Bone marrow (tissue), 2 donors: ENCODE measurements at places on chromosomes 11 and 22.

GRCh38 chr22:50635591-50635990, 7.6 kb upstream of the ARSA start:
- DNase-seq, result no peak

DNA sequence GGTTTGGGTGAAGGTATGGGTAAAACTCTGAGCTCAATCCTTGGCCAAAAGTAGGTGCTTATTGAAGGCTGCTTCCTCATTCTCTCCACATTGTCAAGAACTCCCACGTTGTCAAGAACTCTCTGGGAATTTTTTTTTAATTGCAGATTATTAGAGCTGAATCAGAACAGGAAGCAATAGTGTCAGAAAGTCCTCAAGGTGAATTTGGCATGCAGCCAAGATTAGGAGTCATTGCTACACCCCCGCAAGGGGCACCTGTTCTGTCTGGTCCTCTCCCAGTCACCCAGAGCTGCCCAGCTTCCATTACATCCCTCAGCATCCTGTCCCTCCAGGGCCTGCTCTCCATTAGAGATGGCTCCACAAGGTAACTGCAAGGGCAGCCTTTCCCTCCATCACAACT, 996.5 kb downstream of the OPCML start:
- DNase-seq, result no peak

- DNase-seq, result no peak
Measured at GRCh38 chr22:36311386-36312085, 58.6 kb downstream of the APOL1 start.

DNA sequence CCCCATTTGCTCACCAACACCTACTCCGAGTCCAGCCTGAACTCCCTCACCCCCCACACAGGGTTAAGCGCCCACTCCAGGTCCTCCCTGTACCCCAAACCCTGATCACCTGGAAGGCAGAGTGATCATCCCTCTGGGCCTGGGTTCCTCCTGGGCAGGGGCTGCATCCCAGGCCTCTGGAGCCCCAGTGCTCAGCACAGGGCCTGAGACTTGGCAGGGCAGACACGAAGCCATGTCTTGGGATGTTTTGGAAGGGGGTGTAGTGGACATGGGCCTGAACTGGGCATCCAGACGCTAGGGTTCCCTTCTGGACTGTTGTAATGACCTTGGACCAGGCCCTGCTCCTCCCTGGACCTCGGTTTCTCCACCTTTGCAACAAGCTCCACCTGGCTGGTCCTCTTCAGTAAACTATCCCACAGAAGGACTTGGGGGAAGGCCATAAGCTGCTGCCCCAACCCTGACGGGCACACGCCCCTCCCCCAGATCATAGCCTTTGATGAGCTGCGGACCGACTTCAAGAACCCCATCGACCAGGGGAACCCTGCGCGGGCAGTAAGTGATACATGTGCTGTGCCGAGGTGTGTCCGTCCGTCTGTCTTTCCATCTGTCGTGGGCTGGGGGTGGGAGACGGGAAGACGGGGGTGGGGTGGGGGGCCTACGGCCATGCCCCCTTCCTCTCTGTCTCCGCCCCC, 3.9 kb downstream of the CNIH2 start:
- no peak for DNase-seq

DNA sequence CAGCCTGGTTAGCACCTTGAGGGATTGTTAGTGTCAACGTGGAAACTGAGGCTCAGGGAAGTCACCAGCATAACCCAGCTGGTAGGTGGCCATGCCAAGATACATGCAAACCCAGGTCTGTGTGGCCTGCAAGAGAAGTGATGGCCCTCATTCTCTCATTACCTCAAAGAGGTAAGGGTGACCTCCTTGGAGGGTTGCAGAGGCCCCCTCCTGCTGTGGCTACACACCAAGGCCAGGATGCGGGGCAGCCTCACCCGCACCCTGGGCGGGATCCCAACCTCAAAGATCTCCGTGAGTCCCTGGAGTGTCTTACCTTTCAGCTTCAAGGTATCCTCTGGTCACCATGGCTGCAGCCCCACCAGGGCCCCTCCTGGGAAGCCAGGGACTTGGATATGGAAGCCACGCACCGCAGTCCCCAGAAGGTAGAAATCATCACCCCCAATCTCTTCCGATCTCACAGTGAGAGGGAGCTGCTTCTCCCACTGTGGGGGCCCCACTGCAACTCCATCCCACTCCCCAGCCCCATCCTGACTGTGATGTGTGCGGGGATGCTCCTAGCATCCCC, 95.4 kb downstream of the MORC2 start:
- no peak for DNase-seq

DNA sequence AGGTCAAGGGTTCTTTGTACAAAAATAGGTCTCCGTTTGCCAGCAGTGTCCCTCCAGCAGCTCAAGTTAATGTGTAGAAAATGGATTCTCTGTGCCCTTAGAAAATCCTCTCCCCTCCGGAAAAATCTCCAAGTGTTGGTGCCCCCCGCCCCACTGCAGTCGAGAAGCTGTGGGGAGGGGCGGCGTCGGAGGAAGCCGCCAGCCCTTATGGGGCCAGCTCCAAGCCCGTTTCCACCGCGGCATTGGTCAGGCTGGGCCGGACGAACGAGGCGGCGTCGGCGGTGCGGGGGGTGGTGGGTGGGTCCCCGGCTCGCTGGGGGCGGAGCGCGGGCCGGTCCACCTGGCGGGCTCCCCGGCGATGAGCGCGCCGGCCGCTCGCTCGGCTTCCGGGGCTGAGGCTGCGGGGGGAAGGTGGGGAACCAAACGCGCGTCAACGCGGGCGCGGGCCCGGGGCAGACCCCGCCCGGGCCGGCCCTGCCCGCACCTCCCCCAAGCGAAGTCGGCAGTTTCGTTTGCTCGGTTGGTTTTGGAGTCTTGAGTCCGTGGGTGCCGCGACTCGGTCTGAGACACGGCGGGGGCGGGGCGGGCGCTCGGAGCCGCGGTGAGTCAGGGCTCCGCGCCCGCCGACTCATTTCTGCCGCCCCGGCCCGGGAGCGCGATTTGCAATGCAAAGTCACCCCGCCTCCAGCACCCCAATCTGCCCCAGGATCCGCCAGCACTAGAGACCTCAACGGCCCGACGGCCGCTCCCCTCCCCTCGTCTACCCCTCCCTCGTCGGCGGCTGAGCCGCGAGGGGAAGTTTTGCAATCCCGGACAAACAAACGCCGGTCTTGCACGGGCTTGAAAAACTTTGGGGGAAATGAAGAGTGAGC, 1.4 kb downstream of the ASCL2 start:
- peak; percentile 78 for DNase-seq

GRCh38 chr22:24437741-24438328, 10.4 kb downstream of the ADORA2A start:
- no peak for DNase-seq

DNA sequence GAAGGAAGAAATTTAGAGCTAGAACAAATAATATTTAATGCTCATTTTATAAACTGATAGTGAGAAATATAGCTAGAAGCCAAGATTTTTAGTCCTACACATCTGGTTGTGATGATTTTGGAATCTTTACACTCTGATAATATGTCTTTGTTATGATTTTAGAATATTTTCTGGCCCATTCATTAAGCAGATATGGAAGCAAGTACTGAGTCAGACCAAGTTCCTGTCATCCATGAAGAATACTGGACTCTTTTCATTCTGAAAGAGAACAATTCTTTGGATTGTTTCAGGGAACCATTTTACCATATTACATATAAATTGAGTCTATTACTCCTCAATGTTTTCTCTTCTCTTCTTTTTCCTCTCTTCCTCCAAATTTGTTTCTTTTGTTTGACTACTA, 227.4 kb downstream of the TMEM135 start:
- DNase-seq, result no peak

DNA sequence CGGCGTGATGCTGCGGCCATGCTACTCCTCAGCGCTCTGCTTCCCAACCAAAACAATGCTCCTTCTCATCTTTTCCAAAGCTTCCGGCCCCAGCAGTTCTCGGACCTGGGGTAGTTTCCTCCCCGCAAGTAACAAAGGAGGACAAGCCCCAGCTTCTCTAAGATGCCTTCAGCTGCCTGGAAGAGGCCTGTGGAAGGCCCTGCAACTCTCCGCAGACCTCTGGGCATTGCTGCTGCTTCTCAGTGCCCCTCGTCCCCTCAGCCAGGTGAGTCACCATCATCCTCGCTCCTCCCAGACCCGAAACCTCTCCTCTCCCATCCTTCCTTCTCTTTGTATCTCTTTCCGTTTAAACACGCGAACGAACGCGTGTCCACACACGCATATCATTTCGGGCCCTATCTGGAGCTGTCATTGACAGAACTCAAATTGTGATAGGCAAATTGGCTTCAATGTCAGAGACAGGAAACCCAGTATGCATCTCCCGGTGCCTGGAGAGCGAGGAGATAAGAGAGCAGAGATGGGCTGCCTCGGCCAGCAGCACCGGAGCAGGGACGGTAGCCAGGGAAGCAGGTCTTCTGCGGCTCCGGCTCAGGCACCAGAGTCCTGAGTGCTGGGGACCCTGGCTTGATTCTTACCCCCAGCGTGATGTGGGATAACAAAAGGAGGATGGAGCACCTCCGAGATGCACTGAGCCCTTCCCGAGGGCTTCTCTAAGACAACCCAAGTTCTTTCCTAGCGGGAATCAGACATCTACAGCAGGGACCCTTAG, 22.0 kb upstream of the JAM3 start:
- no peak for DNase-seq

GRCh38 chr11:33329705-33330329, 72.6 kb downstream of the HIPK3 start:
- peak; percentile 42 for DNase-seq
